ENCODE measurements at places on chromosomes 6 and 20.

DNA sequence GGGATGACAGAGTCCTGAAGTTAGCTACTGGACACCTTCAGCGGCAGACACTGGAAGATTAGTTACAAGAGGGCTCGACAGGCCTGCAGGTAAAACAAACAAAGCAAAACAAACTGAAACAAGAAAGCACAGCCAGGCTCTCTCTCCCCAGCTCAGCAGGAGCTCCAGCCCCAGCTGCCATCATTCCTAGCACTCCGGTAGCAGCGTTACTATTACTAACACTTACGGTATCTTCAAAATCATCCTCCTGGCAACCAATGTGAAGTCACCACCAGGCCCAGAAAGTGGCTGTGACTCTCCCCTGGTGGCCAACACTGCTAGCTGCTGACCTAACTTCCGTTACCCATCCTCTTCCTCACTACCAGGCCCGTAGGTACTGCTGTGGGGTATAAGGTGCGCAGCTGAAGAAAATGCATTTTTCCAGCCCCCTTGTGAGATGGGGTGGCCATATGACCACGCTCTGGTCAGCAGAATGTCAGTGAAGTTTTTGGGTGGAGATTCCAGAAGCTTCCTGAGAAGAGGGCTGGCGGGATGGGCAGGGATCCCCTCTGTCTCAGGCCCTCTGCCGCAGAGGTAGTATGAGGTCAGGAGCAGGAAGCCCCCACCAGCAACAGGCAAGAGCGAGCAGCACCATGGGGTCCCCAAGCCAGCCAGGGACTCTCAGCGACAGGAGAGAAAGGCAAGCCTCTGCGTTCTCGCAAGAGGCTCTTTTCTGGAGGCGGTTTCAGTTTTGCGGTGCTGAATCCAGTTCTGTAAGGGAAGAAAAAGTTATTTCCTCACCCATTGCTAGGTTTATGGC, 37.4 kb upstream of the TBXT start:
- DNase-seq = no peak

- peak; percentile 66 for DNase-seq
Observed at GRCh38 chr6:15879371-15880261, 216.8 kb upstream of the DTNBP1 start.

DNA sequence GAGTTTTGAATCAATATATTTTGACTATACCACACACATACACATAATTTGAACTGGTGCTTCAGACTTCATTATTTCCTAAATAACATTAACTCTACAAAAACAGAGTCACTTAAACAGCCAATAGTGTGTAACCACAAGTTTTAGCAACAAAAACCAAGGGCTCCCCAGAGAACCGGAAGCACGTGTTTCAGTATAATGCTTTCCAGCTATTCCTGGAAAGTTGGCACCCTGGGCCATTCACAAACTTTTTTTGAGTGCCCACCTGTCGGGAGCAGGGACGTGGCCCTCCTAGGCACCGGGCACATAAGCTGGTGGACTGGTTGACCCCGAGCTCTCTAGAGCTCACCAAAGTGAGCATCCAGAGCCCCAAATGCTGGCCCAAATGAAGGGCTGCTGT, 1.9 kb upstream of the SLC35D3 start:
- peak; percentile 30 for DNase-seq

GRCh38 chr6:144582939-144583613, 297.9 kb downstream of the UTRN start:
- peak; percentile 88 for DNase-seq

GRCh38 chr6:136757150-136757549, 35.1 kb downstream of the MAP3K5 start:
- DNase-seq = no peak

- no peak for DNase-seq
Observed at GRCh38 chr6:12704946-12705345, 11.6 kb upstream of the PHACTR1 start.

- DNase-seq = no peak
Observed at GRCh38 chr6:27617700-27618689, 145.1 kb upstream of the ZNF184 start.

DNA sequence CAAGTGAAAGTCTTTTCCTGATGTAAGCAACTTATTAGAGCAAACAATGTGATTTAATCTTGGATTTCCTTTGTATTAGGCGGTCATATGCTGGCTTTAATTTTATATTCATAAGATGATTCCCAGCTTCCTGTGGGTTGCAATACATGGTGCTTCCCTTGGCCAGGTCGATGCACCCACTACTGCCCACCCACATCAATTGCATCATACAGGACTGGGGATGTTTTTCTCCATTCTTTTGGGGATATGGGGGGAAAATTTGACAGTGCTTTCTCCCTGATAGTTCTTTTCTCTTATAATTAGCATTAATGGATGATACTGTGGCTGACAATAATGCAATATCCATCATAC, 187.6 kb downstream of the JARID2 start:
- no peak for DNase-seq

- no peak for DNase-seq
Observed at GRCh38 chr6:147677647-147678046, 169.2 kb downstream of the SAMD5 start.

DNA sequence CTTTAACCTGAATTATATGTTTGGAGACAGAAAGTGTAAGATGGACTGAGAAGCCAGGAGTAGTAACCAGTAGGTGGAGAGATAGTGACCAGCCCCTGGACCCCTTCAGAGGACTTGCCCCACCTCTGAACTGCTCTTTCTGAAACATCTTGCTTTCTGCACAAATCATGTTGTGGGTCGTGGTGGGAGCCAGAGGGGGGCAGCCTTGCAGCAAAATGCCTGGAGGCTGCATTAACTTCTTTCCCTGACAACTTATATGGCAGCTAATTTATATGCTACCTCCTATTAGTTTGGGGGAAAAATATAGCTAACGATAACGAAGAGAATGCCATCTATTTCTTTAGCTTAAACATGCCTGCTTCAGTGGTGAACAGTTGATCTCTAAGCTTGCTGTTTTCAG, 859.8 kb downstream of the MAFB start:
- no peak for DNase-seq

DNA sequence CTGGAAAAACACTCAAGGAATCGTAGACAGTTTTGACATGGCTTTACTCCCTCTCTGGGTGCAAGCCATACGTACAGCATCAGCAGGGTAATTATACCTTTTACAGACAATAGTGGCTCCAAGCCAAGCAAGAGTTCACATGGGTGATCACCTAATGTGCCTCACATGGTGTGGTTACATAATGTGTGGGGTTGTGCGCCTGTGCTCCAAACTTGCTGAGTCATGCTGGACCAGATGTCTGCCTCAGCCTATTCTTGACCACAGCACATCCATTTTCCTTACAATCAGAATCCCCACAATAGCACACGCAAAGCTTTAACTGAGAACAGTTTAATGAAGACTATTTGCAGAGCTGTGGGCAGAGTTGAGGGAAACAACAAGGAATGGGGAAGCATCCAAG, 74.5 kb downstream of the ALDH8A1 start:
- DNase-seq = peak; percentile 24

- no peak for DNase-seq
Observed at GRCh38 chr20:23344336-23344735, 6.3 kb upstream of the NXT1 start.

GRCh38 chr6:54094786-54095185, 16.5 kb upstream of the MLIP start:
- DNase-seq = no peak

GRCh38 chr6:132054525-132054924, 103.4 kb upstream of the CCN2 start:
- DNase-seq = no peak

- DNase-seq = no peak
Observed at GRCh38 chr20:6081236-6081635, 27.4 kb upstream of the LRRN4 start.

DNA sequence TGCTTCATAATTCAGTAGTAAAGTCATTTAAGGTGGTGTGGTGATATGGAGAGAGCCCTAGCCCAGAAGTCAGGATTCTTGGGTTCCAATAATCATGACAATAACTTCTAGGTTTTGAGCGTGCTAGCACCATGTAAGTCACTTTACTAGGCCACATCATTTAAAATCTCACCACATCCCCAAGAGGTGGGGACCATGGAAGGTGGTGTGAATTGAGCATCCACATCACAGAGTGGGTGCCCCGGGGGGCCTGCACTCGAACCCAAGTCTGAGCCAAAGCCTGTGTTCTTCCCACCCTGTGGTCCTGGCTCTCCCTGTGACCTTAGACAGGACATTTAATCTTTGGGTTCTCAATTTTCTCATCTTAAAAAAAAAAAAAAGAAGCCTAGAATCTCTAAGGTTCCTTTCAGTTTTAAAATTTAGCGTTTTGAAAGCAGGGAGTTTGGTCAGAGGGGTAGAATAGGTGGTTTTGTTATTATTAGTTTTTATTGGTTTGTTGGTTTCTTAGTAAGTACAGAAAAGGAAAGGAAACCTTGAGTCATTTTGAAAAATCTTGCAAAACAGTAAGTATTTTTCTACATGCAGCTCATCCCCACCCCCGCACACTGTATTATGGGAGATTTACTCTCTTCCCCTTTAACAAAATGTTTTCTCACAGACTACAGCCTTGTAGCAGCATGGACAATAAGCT, 26.4 kb downstream of the ARMC2 start:
- no peak for DNase-seq

DNA sequence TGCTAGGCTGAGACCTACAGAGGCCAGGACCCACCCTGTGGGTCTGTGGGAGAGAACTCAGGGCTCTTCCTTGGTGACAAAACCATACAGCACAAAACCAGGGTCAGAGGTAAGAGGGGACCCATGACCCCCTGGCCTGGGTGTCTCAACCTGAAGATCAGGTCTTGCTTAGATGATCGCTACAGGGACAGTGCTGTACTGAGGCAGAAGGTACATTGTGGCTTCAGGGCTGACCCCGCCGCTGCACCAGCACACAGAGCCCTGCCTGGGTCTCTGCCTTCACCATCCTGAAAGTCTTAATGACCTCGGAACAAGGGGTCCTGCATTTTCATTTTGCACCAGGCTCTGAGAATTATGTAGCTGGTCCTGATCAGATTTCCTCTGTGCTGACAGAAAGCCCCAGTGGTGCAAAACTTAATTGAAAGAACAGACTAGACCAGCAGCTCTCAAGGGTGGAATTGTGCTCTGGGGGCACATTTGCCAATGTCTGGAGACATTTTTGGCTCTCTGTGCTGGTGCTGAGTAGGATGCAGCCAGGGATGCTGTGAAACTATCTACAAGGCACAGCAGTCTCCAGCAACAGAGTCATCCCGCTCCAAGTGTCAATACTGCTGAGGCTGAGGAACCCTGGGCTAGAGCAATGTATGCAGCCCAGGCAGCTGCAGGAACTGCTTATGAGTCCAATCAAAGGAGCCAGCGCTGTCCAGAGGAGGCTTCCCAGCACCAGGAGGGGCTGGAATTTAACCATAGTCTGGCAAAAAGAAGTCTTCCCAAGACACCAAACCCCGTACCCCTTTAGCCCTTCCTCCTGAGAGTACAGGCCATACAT, 254.9 kb downstream of the ERMARD start:
- DNase-seq = no peak

DNA sequence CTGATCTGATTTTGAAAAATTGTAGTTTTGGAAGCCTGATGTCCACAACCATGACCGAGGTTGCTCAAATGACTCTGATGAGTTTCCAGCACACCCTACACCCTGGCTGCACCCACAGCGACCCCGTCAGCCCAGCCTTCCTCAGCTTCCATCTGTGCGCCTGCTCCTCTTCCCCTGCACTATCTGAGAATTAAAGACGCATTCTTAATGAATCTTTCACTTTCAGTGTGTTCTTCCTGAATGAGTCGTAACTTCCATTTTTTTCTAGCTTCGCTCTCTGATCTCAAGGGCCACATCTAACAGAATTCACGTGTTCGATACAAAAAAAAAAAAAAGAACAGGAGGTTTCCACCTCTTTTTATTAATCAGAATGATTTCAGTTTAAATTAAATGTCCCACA, 21.3 kb upstream of the RREB1 start:
- peak; percentile 56 for DNase-seq

GRCh38 chr6:2966347-2966746, 5.0 kb downstream of the SERPINB6 start:
- DNase-seq = no peak

DNA sequence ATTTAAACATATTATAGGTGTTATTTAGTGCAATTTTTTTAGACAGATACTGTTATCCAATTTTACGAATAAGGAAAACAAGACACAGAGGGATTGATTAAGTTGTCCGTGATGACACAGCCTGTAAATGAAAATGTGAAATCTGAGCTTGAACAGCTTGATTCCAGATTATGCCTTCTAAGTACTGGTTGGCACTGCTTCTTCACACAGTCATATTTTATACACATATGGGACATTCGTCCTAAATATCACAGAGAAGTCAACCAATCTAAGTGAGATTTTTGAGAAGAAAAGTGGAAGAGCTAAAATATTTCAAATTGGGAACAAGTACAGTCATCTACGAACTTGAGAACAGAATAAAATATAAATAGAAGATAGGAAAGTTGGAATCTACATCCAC, 756.3 kb downstream of the BCKDHB start:
- no peak for DNase-seq

DNA sequence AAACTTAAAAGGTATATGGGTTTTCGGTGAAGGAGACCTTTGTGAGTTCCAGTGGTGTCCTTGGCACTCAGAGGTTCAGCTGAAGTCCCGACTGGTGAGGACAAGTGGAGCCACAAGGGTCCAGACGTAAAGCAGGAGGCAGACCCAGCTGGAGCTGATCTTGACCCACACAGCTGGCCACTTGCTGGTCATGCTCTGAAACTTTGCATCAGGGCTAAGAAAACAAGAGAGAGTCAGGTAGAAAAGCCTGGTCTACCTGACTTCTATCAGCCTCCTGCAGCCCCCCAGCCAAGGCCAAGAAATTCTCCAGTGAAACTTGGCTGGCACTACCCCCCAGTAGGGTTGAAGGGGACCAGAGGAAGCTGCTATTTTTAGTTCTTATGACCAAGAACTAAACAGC, 21.6 kb downstream of the SERINC3 start:
- no peak for DNase-seq

DNA sequence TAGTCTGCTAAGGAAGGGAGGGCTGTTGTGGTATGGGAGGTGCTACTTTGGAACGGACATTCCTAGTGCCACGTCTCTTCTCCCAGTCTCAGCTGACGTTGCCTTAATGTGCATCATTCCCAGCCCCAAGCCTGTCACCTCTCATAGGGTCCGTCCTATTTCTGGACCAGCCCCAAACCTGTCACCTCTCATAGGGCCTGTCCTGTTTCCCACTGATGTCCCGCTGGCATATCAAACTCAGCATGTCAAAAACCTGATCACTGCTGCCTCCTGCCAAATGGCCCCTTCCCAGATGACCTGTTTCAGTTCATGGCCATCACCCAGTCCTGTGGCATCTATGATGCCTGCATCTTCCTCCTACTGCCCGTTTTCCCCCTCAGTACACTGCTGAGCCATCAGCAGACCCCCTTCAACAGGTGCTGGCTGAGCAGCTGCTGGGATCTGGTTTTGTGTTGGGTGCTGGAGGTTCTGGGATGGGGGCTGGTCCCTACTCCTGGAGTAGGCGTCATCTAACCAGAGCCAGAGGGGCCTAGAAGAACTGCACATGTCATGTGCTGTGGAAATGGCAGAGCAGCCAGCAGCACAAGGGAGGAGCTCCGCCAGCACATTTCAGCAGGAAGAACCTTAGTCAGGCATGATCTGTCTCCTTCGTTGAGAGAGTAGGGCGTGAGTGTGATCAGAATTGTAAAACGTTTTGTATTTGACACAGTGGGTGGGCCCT, 3.3 kb downstream of the ENTPD6 start:
- DNase-seq = peak; percentile 8

- no peak for DNase-seq
Observed at GRCh38 chr6:43705996-43706395, 18.4 kb upstream of the MRPS18A start.
